ENCODE measurements at places on chromosomes 5 and 9.

GRCh38 chr5:149012350-149012749, 50.5 kb downstream of the SH3TC2 start:
- no peak for DNase-seq

- no peak for DNase-seq
Observed at GRCh38 chr5:170761708-170762066, 21.8 kb upstream of the GABRP start.

GRCh38 chr9:117017414-117017985, 330.4 kb downstream of the TRIM32 start:
- DNase-seq: no peak

DNA sequence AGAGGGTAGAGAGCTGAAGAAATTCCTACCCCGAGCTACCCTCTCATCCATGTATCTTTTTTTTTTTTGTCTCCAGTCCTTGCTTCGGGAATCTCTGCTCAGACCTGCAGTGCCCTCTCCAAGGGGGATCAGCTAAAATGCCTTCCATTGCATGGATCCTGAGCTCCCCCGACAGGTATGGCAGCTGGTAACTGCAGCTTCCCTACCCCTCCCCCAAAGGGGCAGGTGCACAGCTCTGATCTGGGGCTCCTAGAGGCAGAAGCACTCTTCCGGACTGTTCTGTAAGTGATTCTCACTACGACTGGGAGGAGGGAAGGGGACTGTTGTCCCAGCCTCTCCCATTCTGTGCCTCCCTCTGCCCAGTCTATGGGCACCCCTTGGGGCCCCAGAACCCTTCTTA, 169.6 kb downstream of the MELK start:
- DNase-seq: no peak

DNA sequence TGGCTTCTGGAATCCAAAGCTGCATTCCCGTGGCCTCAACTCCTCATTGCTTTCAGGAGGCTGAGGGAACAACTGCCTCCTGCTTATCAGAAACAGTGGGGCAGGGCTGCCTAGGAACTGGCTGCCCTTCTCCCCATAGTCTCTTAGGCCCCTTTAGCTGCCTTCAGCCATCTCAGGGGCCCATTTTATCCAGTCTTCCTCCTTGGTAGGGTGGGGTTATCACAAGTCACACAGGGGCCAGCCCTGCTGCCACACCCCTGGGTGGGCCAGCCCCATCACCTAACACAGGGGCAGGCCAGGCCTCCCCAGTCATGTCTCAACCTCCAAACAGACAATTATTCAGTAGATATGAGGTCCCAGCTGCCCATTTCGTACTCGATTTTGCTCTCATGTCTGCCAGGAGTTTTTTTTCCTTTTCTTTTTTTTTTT, 3.9 kb downstream of the ALAD start:
- DNase-seq: no peak

DNA sequence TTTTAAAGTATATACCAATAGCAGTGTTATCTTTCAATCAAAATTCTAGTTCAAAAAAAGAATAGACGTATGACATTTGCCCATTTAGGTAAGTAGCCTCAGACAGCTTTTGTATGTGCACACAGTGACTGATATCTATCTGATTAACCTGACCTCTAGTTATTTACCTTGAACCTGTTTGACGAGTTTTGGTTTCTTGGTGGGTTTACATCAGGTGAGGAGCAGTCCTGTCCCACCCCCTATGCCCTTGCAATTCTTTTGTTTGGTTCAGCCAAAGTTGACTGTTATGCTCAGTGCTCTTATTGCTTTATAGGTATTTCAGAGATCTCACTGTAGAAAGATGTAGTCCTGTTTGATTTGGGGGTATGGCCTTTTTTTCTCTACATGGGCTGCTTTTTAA, 147.2 kb downstream of the ISOC1 start:
- DNase-seq: no peak

GRCh38 chr9:83239747-83240146, 176.8 kb upstream of the RASEF start:
- DNase-seq: no peak

DNA sequence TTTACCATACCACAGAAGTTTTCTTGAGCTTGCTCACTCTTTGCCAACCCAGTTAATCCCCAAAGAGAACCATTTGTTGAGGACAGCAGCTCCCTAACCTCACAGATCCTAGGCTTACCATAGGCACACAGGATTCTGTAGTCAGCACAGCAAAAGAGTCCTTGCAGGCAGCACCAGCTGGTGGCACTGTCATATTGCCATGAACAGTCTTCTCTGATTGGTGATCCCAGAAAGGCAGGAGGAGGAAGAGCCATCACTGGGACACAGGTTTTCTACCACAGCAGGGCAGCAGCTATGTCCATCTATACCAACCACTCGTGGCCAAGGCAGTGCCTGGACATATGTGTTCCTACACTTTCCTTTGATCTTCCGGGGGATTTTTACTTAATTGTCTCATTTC, 297.1 kb upstream of the CD180 start:
- DNase-seq: no peak

- no peak for DNase-seq
Observed at GRCh38 chr5:176535101-176535663, 2.0 kb downstream of the RNF44 start.

DNA sequence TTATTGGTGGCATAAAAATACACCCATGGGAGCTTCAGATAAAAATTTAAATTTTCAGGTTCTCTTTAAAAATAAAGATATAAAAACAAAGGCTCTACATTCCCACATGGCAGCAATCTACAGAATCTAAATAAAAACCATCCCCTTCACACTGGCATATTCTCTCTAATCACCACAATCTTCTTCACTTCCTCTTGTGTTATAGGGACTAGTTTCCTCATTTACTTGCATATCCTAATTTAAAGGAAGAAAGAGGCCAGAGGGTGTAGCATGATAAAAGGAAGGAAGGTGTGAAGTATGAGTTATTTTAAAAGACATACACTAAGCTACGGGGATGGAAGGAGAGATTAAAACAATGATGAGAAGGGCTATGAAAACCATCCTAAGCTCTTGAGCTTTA, 390.5 kb downstream of the ZNF608 start:
- DNase-seq: no peak

DNA sequence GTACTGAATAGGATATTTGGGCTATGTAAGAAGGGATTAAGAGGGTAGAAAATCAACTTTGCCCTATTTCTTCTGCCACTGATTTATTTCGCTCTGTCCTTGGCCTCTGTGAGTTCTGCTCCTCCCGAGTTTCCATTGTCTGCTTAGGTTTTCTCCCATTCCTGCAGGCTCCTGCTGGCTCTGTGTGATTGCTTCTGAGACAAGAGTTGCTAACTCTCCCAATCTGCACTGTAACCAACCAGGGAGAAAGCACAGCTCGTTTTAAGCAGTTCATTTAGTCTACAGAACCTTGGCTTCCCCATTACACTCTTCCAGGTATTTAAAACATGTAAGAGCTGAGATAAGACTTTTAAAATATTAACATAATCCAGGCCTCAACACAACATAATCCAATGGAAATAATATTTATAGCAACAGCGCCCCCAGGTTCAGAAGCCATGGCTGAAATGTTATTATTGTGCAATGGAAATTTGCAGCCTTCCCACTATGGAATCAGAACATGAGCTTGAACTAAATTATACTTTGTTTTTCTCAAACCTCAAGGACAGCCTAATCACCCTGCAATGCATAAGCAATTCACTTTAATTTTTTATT, 203.5 kb downstream of the ERCC6L2 start:
- no peak for DNase-seq

DNA sequence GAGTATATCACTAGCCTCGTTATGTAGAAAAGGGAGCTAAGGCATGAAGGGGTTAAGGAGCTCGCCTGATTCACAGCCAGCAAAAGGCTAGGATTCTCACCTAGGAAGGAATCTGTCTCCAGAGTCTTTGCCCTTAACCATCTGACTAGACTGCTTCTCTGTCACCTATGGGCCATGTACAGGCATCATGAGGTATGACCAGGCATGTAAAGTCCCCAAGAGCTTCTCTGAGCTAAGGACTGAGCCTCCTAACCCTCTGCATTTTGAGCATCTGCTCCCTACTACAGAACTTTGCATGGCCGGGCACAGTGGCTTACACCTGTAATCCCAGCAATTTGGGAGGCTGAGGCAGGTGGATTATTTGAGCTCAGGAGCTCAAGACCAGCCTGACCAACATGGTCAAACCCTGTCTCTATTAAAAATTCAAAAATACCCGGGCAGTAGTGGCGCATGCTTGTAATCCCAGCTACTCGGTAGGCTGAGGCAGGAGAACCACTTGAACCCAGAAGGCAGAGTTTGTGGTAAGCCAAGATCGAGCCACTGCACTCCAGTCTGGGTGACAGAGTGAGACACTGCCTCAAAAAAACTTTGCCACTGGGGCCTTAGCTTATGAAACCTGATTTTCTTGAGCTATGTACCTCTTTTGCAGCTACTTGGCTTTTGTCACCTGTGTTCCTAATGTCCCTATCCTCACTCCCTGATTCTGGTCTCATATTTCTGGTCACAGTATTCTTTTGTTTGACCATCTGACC, 33.2 kb upstream of the IL7R start:
- no peak for DNase-seq

- DNase-seq: no peak
Observed at GRCh38 chr5:140399979-140400729, 1.5 kb upstream of the ANKHD1 start.

GRCh38 chr9:6197330-6197729, 18.3 kb upstream of the IL33 start:
- no peak for DNase-seq

- DNase-seq: no peak
Observed at GRCh38 chr9:109599711-109600110, 101.6 kb upstream of the PTPN3 start.

GRCh38 chr5:96881511-96882115, 5.3 kb downstream of the ERAP2 start:
- DNase-seq: no peak

DNA sequence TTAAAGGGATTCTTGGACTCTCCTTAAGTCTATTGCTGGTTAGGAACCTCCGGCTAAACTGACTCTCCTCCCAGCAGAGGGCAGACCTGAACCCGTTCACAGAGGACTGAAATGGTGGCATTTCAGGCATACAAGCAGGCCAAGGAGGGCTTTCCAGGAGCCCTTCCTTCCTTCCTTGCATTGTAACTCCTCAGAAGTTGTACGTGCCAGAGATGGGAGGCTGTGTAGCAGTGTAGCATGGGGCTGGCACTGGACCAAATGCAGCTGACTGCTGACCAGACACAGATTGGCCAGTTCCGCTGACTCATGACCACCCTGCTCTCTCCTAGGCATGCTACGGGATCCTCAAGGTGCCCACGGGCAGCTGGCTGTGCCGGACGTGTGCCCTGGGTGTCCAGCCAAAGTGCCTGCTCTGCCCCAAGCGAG, 36.4 kb downstream of the JADE2 start:
- no peak for DNase-seq

- no peak for DNase-seq
Observed at GRCh38 chr5:33260098-33260497, 180.7 kb upstream of the TARS1 start.

GRCh38 chr5:79787448-79787847, 97.8 kb downstream of the CMYA5 start:
- DNase-seq: no peak

DNA sequence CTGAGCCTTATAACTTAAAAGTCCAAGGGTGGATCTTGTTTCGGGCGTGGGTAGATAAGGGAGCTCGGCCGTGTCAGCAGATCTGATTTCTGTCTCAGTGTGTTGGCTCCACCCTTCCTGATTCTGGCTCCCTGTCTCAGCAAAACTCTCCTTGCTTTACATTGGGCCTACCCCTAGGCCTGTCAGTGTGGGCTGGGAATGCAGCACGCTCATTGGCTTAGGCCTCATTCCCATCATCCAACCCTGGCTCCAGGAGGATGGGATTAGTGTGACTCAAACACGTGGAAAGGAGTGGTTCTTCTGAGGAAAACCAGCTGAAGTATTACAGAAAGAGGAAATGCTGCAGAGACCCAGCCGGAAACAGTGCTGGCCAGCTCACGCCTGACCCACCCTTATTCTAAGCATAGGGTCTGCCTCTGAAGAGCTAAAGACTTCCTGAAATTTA, 59.9 kb downstream of the ZFAND5 start:
- DNase-seq: peak; percentile 16

DNA sequence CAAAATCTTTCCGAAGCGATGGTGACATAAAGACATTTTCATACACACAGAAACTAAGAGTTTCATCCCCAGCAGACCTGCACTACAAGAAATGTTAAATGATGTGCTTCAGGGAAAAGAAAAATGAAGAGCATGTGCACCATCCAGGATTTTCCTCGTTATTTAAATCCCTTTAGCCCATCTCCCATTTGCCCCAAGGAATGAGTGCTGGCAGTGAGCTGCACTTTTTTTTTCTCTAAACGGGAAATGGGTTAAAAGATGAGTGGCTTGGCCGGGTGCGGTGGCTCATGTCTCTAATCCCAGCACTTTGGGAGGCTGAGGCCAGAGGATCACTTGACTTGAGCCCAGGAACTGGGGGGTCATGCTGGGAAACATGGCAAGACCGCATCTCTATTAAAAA, 6.8 kb upstream of the LRRC14B start:
- no peak for DNase-seq

DNA sequence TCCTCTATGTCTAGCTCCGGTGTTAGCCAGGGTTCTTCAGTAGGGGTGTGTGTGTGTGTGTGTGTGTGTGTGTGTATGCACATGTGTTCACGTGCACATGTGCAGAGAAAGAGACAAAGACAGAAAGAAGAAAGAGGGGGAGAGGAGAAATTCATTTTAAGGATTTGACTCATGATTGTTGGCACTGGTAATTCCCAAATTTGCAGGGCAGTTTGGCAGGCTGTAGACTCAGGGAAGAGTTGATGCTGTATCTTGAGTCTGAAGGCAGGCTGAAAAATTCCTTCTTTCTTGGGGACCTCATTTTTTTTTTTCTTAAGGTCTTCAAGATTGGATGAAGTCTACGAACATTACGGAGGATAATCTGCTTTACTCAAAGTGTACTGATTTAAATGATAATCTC, 335.7 kb downstream of the NSG2 start:
- no peak for DNase-seq

- no peak for DNase-seq
Observed at GRCh38 chr5:180785121-180785781, 17.4 kb downstream of the MGAT1 start.

GRCh38 chr5:58060996-58061395, 398.9 kb downstream of the PLK2 start:
- no peak for DNase-seq

GRCh38 chr9:93682155-93682968, 106.0 kb downstream of the PHF2 start:
- peak; percentile 34 for DNase-seq

DNA sequence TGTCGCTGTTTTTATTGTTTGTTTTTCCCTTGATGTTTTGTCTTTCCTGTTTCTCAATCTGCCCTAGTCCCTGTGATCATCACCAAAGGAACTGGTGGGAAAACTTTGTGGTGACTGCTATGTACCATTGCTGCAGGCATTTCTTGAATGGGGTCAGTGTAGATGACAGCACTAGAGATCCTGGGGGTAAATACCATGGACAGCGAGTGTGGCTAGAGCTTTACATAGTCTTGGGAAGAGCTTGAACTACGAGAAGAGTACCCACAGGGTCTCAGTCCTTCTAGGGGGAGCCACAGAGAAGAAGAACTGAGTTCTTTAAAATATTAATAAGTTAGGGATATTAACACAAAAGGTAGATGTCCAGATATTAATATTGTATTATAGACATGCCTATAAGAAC, 138.8 kb downstream of the PAM start:
- DNase-seq: no peak

- no peak for DNase-seq
Observed at GRCh38 chr9:26012797-26013196, 334.6 kb upstream of the TUSC1 start.

GRCh38 chr9:69857131-69857530, 36.5 kb downstream of the CFAP95 start:
- DNase-seq: no peak
